ENCODE measurements at places on chromosomes 12 and 14. TPM values are rescaled to one million over a fixed set of nuclear protein-coding genes. Genes with fewer than 3 reads are reported as not detected.

RNU4-1 gene
- total RNA-seq: under 0.01 TPM

STK38L gene
- total RNA-seq: 23.1 TPM

NOS1 gene
- 1.2 TPM for total RNA-seq

FAM181A gene
- 3.0 TPM for total RNA-seq

NTF3 gene
- total RNA-seq: 2.3 TPM

TAS2R19 gene
- 28.7 TPM for total RNA-seq

OR4K14 gene
- total RNA-seq: not detected

CMAS gene
- total RNA-seq: 41.6 TPM

CIROP gene
- not detected for total RNA-seq

All from occipital lobe (tissue), 3 donors.